ENCODE measurements at places on chromosomes 5 and 9. TPM values are rescaled to one million over a fixed set of nuclear protein-coding genes. Genes with fewer than 3 reads are reported as not detected.

Gene GPR150
- 0.22 TPM for total RNA-seq

Gene SPINK6
- total RNA-seq, result not detected

Gene BTNL3
- not detected for total RNA-seq

Gene C9orf152
- total RNA-seq, result not detected

Gene SPINK13
- total RNA-seq, result not detected

Gene JAK2
- total RNA-seq, result 30.8 TPM

Gene SLC34A3
- total RNA-seq, result not detected

Gene HMCN2
- not detected for total RNA-seq

- H3K36me3 ChIP-seq, result no peaks in the 10 kb centered on the region
- H3K27me3 ChIP-seq, result no peaks in the 10 kb centered on the region
- DNase-seq, result no peak
- H3K4me3 ChIP-seq, result no peak overlapping the region
- H3K27ac ChIP-seq, result no peak overlapping the region
Observed at GRCh38 chr9:8365029-8365428, 565.5 kb upstream of the DMAC1 start.

DNA sequence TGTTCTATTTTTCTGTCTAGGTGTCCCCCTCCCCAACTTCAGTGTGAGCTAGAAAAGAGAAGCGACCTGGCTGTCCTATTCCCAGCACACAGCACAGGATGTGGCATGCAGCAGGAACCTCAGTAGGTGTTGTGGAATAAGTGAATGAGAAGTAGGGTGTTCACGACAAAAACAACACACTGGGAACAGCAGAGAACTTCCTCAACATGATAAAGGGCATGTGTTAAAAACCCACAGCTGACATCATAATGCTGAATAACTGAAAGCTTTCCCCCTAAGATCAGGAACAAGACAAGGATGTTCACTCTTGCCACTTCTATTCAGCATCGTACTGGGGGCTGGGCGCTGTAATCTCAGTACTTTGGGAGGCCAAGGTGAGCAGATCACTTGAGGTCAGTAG is 155.6 kb upstream of the ZNF618 start:
- no peaks in the 10 kb centered on the region for H3K4me1 ChIP-seq
- no peaks in the 10 kb centered on the region for H3K27me3 ChIP-seq
- H3K4me3 ChIP-seq, result no peak overlapping the region
- H3K27ac ChIP-seq, result no peak overlapping the region
- DNase-seq, result no peak

- no peaks in the 10 kb centered on the region for H3K4me1 ChIP-seq
- no peak for DNase-seq
Observed at GRCh38 chr9:17017931-17018491, 116.8 kb upstream of the CNTLN start.

- H3K4me1 ChIP-seq, result no peaks in the 10 kb centered on the region
- peaks cover 2% of the 10 kb centered on the region for H3K27me3 ChIP-seq
Observed at GRCh38 chr9:101458963-101459631, 23.5 kb upstream of the ALDOB start.

DNA sequence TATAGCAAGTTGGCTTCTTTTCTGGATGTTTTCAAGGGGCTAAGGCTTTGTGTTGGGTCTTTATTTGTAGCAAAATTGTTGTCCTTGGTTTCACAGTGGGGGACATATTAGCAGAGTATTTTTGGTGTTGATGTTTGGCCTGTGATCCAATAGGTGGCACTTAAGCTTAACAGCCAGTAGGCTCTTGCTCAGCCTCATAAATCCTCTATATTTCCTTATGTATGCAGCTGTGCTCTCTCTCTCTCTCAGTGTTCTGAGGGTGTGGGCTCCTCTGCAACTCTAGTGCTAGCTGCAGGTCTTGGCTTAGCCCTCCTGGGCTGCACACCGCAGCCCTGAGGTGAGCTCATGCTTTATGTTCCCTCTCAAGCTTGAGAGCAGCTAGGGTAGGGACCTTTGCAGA is 195.0 kb upstream of the GHR start:
- H3K4me3 ChIP-seq, result no peak overlapping the region
- no peaks in the 10 kb centered on the region for H3K36me3 ChIP-seq
- no peaks in the 10 kb centered on the region for H3K27me3 ChIP-seq
- no peak for DNase-seq
- no peaks in the 10 kb centered on the region for H3K4me1 ChIP-seq

GRCh38 chr5:6724321-6724929 is 11.2 kb downstream of the TENT4A start:
- H3K4me3 ChIP-seq, result no peak overlapping the region
- peaks cover 8% of the 10 kb centered on the region for H3K36me3 ChIP-seq
- no peak overlapping the region for H3K27ac ChIP-seq
- peaks cover 82% of the 10 kb centered on the region for H3K4me1 ChIP-seq

DNA sequence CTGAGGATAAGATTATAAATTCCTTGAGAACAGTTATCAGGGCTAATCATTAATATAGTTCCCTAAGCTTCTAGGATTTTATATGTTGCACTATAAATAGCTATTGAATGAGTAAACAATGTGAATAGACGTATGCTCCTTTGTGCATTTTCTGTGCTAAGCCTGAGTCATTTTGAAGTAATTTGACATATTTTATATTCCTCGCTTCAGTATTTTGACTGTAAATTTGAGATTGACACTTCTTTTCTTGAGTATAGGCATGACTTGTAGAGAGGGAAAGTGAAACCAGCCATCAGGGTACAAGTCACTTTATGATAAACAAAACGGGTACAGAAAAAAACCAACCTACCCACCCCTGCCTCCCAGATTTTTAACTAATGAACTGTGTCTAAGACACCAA is 367.7 kb upstream of the PRR16 start:
- H3K27ac ChIP-seq, result no peak overlapping the region
- no peaks in the 10 kb centered on the region for H3K4me1 ChIP-seq
- H3K4me3 ChIP-seq, result no peak overlapping the region
- DNase-seq, result no peak
- H3K36me3 ChIP-seq, result no peaks in the 10 kb centered on the region

DNA sequence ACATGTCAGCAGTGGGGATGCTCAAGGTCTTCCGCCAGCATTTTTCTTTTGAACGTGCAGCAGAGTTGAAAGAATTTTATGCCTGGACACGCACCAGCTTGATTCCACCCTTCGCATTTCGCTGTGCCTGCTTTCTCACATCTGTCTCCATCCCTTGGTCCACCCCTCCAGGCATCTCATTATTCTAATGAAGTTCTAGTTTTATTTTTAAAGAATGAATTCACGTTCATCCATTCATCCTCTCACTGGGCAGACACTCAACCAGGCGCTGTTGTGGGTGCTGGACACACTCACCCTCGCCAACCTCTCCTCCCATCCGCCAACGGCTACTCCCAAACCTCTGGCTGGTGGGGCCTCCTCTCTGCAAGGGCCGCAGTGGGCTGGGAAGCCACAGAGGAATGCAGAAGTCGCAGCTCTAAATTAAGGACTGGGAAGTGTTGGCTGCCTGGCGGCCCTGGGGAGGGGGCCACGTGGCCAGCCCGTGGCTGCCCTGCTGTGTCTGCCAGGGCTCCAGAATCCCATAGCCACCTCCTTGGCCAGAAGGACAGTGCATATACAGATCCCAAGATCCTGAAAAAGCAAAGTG is 6.7 kb downstream of the SUSD3 start:
- peaks cover 37% of the 10 kb centered on the region for H3K36me3 ChIP-seq
- H3K4me3 ChIP-seq, result peak overlapping the region; percentile 91
- H3K27ac ChIP-seq, result peak overlapping the region; percentile 96
- no peak for DNase-seq

DNA sequence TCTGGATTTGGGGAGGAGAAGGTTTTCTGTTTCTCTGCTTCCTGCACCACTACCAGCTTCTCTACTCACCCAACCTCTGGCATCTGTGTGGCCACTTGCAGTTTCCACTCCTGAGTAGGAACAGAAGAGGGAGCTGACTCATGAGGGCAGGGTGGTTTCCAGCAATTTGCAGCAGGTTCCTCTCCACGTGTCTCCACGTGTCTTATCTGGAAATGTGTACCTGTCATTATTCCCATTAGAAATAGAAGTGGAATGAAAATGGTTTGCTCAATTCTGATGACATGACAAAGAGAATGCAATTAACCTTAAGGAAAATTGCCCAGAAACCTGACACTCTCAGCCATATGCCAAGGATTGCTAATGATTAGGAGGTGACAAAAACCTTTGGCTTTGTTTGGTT is 33.0 kb downstream of the EGFLAM start:
- H3K4me3 ChIP-seq, result no peak overlapping the region
- no peak for DNase-seq
- H3K36me3 ChIP-seq, result no peaks in the 10 kb centered on the region
- no peak overlapping the region for H3K27ac ChIP-seq
- H3K4me1 ChIP-seq, result no peaks in the 10 kb centered on the region
- no peaks in the 10 kb centered on the region for H3K27me3 ChIP-seq

GRCh38 chr9:20353524-20353923 is 268.8 kb downstream of the MLLT3 start:
- H3K27me3 ChIP-seq, result no peaks in the 10 kb centered on the region
- H3K27ac ChIP-seq, result peak overlapping the region; percentile 57
- H3K36me3 ChIP-seq, result peaks cover 44% of the 10 kb centered on the region
- DNase-seq, result no peak
- no peak overlapping the region for H3K4me3 ChIP-seq

DNA sequence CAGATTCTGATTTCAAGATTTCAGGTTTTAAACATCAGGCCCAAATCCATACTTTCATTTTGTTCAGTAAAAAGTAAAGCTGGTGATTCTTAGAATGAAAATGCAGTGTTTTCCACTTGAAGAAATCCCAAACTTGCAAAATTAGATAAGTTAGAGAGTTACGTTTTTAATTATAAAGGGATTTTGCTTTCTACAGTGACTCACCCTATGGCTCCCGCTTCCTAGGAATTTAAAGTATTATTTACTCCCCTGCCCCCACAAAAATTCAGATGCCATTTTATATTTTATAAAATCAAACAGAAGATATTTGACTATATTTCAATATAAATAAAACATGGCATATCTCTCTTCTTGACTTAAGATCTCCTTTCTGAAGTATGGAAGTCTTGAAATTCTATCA is 402.9 kb downstream of the ZSWIM6 start:
- H3K4me1 ChIP-seq, result no peaks in the 10 kb centered on the region
- no peak overlapping the region for H3K27ac ChIP-seq
- peaks cover 4% of the 10 kb centered on the region for H3K27me3 ChIP-seq

Measured in activated T-helper 1 cell treated with anti-CD3 and anti-CD28 coated beads, Interleukin-12 subunit alpha, Interleukin-12 subunit beta, Interleukin-2, Interleukin-4 antibody, amounts not matched to agents 30 ng/mL and 10 ng/mL and 1 ng/mL, durations not matched to agents 14 hours and 24 hours and 36 hours (primary cell).